ENCODE measurements at places on chromosomes 3 and 15.

- H3K27ac ChIP-seq = no peak overlapping the region
- no peaks in the 10 kb centered on the region for H3K27me3 ChIP-seq
- H3K4me3 ChIP-seq = no peak overlapping the region
Measured at GRCh38 chr3:133294253-133294652, 105.6 kb upstream of the BFSP2 start.

- H3K27me3 ChIP-seq = peaks cover 7% of the 10 kb centered on the region
- H3K27ac ChIP-seq = no peak overlapping the region
- no peak for DNase-seq
- no peaks in the 10 kb centered on the region for H3K36me3 ChIP-seq
Measured at GRCh38 chr15:69897471-69898237, 200.1 kb downstream of the TLE3 start.

DNA sequence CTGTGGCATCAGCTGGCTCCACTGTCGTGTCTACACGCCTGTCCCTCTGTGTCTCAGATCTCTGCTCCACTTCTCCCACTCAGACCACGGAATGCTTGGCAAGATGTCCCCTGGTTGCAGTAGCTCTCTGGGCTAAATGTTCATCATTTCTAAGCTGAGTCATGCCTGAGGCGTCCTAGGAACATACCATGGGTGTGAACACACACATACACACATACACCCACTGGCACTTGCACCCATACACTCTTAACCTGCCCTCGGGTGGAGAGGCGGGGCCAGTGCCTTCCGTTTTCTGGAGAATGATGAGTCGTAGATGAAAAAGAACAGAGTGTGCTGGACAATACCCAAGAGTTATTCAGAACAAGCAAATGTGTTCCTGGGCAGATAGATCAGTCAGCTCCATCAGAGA is 72.4 kb downstream of the SENP2 start:
- no peak for DNase-seq
- peak overlapping the region; percentile 22 for H3K27ac ChIP-seq
- peaks cover 7% of the 10 kb centered on the region for H3K4me1 ChIP-seq
- peaks cover 47% of the 10 kb centered on the region for H3K36me3 ChIP-seq

DNA sequence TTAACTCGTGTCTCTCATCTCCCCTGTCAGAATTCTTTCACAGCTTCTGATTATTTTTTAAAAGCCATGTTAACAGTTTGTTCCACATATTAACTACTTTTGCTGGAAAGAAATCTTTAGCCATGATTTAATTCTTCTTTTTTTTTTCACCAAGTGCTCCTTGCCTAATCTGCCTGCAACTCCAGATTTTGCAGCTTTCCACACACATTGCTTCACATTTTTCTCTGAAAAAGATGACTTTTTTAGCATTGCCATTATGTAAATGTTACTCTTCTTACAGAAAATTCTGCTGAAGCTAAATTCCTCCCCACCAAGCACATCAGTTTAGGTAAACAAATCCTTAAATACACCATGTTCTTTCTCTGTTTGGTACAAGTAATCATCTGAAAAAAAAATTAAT is 23.4 kb upstream of the PPARG start:
- DNase-seq = no peak
- H3K36me3 ChIP-seq = no peaks in the 10 kb centered on the region
- H3K27me3 ChIP-seq = no peaks in the 10 kb centered on the region
- H3K4me3 ChIP-seq = no peak overlapping the region

GRCh38 chr15:81011593-81011992 is 10.9 kb downstream of the TLNRD1 start:
- H3K36me3 ChIP-seq = peaks cover 5% of the 10 kb centered on the region
- H3K4me3 ChIP-seq = no peak overlapping the region
- H3K27me3 ChIP-seq = peaks cover 3% of the 10 kb centered on the region
- DNase-seq = no peak
- H3K27ac ChIP-seq = no peak overlapping the region
